CD4-positive, alpha-beta T cell treated with Interleukin-15 for 1 hour (primary cell): ENCODE measurements at places on chromosomes 12 and 14.

GRCh38 chr14:30528119-30528518, 30.8 kb upstream of the G2E3 start:
- no peak for DNase-seq

DNA sequence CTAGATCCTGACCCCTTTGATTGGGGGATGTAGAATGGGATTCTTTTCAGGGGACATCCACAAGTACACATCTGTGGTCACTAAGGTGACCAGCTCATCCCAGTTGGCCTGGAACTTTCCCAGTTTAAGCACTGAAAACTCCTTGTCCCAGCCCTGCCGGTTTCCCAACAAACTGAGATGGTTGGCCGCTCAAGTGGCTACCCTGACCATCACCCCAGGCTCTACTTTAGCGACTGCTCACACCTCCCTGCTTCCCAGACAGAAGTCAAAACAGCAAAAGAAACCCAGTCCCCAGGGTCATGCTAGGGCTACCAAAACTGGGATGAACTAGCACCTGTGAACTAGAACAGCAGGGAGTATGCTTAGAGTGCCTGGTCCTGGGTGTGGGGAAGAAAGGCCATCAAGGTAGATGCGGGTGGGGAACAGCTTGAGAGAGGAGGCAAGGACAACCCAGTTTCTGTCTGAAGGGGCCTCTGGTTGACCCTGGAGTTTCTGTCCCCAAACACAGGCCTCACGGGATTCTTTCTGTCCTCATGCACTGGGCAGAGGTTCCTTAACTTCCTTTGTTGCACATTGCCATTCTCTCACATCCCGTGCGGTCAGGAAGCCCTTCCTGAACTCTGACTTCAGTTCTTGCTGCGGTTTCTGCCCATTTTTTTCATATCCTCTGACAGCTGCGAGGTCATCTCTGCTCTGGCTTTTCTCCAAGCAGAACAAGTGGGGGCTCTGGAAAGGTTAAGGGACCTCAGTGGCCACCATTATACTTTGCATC, 1.6 kb downstream of the LTB4R start:
- DNase-seq: peak; percentile 53

GRCh38 chr14:85223667-85224066, 306.3 kb upstream of the FLRT2 start:
- DNase-seq: no peak

DNA sequence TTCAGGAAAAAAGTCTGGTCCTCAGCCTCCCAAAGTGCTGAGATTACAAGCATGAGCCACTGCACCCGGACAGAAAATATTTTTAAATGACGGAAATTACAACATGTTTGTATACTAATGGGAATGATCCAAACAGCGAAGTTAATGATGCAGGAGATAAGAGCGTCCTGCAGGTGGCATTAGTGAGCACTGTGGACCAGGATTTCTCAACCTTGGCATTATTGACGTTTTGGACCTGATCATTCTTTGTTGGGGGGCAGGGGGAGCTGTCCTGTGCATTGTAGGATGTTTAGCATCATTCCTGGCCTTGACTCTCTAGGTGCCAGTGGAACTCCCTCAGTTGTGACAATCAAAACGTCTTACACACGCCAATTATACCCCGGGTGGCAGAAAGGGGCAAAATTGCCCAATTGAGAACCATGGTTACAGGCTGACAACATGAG, 34.1 kb downstream of the SCFD1 start:
- no peak for DNase-seq

GRCh38 chr14:74062809-74063150, 21.5 kb downstream of the ALDH6A1 start:
- no peak for DNase-seq

- no peak for DNase-seq
Observed at GRCh38 chr14:31172084-31172483, 35.5 kb downstream of the HECTD1 start.

GRCh38 chr12:50951112-50951511, 1.2 kb upstream of the HIGD1C start:
- DNase-seq: no peak

- no peak for DNase-seq
Observed at GRCh38 chr12:68034567-68034966, 45.3 kb downstream of the IFNG-AS1 start.

GRCh38 chr14:42947991-42948390, 1341.3 kb downstream of the LRFN5 start:
- DNase-seq: no peak

- DNase-seq: peak; percentile 46
Observed at GRCh38 chr12:75969768-75970167, 61.8 kb downstream of the PHLDA1 start.

DNA sequence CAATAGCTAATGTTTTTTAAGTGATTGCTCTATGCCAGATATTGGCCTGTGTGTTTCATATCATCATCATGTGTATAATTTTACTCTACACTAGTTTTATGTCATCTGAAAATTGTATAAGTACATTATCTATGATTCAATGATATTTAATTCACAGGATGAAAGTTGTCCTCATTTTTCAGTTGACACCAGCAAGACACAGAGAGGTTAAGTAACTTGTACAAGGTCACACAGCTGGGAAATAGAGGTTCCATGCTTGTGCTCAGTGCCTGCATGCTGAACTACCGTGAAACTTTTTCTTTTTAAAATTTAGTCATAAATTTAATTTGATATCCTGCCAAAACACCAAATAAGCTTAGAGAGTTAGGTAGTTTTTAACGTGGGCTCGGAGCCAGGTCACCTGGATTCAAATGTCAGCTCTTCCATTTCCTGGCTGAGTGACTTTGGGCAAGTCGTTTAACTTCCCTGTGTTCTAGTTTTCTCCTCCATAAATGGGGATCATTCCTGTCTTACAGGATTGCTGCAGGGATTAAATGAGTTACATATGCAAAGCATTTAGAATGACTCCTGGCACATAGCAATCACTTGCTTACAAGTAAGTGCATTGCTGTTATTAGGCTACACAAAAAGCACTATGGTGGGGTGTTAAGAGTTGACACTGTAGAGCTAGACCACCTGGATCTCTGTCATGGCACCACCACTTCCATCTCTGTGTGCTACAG, 183.9 kb downstream of the ETV6 start:
- no peak for DNase-seq

DNA sequence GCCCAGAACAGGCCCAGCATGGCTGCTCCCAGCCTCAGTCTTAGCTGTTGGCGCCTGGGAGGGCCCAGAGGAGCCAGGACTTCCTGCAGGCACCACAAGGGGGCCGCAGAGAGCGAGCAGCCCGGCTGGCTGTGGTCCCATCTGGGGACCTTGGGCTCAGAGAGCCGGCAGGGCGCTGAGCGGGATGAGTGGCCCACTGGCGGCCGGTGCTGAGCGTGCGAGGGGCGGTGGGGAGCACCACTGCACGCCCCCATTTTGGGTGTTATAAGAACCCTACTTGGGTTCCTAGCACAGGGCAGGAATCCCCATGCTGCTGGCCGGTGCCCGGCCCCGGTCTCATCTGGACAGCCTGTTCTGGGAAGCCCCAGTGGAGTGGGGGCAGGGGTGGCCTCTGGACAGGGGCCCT, 25.9 kb upstream of the CRIP2 start:
- DNase-seq: peak; percentile 65

DNA sequence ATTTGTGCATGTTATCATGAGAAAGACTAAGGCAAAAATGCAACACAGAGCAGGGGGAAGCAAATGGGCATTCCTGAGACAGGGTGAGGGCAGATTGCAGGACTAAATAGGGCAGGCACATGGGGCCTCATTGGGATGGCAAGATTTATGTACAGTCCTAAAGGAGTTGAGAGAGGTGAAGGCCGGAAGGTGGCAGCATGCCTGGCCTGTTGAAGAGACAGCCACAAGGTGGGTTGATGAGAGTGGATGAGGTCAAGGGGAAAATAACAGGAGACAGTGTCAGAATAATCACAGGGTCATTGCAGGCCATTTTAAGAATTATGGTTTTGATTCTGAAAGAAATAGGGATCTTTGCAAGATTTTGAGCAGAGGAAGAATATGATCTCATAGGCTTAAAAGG, 21.0 kb downstream of the PAH start:
- DNase-seq: no peak

- DNase-seq: no peak
Observed at GRCh38 chr12:88650715-88651114, 70.4 kb upstream of the KITLG start.
